Left renal pelvis (tissue), 4 donors: ENCODE measurements at places on chromosomes 12 and 14.

DNA sequence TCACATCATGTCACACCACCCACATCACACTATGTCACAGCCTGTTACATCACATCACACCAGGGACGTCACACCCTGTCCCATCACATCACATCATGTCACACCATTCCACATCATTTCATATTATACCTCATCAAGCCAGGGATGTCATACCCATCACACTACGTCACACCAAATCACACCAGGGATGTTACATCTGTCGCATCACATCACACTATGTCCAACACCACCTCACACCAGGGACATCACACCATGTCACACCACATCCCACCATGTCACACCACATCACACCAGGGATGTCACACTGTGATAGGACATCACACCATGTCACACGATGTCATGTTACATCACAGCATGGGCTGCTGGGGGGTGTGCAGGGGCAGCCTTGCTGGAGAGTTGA, 110.6 kb downstream of the TMEM121 start:
- DNase-seq, result no peak

DNA sequence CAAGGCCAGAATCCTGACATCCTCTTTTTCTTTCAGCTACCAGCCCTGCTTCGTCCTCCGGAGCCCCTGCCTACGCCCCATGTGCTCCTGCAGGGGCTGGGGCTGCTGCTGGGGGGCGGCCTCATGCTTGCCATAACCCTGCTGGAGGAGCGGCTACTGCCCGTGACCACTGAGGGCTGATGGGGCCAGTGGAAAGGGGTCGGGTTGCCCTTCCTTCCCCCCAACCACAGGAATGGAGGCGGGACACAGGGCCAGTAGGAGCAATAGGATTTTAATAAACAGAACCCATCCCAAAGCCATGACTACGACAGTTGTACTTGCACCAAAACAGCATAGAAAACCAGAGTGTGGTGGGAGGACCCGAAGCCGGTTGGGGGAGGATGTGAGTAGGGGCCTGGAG, 7.7 kb downstream of the SLC39A5 start:
- DNase-seq, result no peak

- DNase-seq, result no peak
Observed at GRCh38 chr14:103346286-103346685, 12.2 kb downstream of the EIF5 start.

DNA sequence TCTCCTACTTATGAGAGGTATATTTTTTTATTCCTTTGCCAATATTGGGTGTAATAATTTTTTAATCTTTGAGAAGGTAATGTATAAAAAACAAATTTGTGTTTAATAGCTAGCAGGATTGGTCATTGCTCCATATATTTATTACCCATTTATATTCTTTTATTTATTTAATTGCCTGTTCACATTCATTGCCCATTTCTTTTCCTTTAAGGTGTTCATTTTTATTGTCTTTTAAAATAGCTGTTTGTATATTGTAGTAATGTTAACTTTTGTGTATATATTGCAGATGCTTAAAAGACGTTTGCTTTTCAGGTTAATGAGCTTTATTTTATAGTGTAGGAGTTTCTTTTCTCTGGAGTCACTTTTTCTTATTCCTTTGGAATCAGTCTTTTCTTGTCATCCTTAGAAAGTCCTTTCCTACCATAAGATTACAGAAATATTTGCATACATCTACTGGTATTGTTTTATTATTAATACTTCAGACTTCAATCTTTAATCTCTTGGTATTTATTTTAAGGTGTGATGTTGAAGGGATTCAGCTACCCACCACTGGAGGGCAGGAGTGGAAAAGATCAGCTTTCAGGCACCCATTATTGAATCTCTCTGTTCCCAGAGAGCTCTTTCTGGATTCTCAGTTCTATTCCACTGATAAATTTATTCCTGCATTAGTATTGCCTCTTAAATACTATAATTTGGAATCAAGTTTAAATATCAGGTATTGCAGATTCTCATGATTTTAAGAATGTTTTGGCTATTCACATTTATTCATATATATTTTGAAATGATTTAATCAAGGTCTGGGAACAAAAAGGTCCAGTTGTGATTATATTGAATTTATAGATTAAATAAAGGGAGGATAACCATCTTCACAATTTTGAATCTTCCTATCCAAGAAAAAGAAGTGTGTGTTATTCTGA, 17.3 kb downstream of the PPM1A start:
- DNase-seq, result no peak

DNA sequence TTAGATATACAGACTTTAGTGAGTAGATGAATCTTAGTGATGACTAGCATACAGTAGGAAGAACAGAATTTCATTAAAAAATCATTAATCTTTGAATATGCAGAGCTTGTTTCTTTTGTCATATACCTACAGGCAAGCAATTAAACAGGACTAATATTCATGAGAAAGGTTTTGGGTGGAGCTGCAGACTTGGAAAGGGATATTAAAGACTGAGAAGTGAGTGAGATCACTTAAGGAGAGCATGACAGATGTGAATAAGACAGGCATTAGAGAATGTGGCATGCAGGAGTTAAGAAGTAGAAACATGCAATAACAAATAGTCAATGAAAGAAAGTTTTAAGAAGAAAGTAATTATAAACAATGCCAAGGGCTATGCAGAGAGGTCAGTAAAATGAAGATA, 187.7 kb downstream of the TMTC3 start:
- no peak for DNase-seq
